ENCODE measurements at places on chromosomes 2 and 18.

DNA sequence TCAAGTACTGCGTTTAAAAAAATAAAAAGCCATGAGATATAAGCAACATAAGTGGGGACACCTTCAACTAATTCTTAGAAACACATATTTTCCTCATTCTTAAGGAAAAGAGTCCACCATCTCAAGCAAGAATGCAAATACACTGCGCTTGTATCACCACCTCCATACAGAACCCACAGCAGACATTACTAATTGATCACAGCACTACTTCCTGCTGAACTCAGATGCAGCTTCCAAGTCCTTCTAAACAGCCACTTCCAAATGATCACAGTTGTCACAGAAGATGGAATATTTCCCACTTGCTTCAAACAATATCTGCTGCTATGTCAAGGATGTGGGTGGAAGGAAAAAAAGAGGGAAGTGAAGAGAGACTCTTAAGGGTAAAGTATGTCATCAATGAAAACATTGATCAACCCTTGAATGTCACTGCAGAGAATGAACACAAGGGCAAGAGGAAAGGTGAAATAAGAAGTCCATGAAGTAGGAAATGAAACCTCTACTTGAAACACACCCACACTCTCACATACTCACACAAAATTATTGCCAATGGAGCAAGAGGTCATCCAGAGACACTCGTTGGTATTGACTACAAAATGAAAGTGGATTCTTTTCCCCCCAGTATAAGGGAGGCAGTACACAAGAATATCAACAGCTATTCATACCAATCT, 22.1 kb downstream of the TGFA start:
- no peak for DNase-seq

- DNase-seq: peak; percentile 96
Measured at GRCh38 chr2:27086090-27086723, 365 bp upstream of the KHK start.

DNA sequence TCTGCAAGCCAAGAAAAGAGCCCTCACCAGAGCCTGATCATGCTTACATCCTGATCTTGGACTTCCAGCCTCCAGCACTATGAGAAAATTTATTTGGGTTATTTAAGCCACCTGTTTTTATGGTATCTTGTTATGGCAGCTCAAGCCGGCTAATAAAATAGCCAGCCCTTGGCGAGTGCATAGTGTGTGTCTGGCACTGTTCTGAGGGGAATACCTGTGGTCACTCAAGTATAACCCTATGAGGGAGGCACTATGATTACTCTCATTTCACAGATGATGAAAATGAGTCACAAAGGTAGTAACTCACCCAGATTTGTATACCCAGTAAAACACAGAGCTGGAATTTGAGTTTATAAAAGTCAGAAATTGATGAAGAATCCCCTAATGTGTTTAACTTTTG, 556.9 kb upstream of the SETBP1 start:
- no peak for DNase-seq

GRCh38 chr18:51522821-51523220, 325.3 kb upstream of the MEX3C start:
- no peak for DNase-seq

DNA sequence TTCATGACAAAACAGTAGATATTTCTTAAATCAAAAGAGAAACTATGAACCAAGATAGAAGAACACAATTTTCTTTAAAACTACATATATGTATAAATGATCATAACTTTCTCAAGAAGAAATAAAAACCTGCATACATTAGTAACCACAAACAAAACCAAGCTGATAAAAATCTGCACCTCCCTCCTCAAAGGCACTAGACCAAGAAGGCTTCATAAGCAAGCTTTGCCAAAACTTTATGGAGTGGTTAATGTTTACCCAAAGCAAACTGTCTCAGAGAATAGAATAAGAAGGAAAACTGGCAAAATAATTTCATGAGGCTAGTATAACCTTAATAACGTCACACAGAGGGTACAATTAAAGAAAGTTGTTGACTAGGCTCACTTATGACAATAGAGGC, 138.3 kb downstream of the ZBTB7C start:
- no peak for DNase-seq

DNA sequence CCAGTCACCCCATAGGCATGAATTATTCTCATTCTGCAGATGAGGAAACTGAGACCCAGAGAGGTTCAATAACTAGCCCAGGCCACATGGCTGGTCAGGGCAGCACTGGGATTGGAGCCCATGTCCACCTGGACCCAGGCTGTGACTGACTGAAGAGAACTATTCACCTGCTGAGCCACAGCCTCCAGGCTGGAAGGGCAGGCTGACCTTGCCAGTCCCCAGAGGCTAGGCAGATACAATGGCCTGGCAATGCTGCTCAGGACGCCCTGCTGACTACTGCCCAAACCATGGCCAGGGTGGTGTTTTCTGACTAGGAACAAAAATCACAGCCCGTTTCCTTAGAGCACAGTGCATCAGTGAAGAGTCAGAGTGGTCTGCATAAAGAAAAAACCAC, 36.8 kb downstream of the HS6ST1 start:
- DNase-seq: no peak

DNA sequence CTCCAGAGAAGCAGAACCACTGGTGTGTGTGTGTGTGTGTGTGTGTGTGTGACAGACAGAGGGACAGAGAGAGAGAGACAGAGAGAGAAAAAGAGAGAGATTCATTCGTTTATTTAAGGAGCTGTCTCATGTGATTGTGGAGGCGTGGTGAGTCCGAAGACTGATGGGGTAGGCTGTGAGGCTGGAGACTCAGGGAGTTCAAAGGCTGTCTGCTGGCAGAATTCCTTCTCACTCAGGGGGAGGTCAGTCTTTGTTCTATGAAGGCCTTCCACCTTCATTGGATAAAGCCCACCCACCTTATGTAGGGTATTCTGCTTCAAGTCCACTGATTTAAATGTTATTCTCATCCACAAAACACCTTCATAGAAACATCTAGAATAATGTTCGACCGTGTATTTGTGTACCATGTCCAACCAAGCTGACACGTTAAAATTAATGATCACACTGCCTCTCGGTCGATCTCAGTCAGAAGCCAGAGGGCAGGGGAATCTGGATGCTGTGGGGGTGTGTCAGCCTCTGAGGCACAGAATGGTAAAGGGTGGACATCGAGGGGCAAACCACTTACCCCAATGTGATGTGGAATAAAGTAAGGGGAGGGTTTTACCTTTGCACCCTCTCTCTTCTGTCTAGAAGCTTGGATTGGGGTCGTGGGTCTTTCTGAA, 275.6 kb downstream of the SLC4A3 start:
- no peak for DNase-seq

GRCh38 chr2:40227210-40227609, 224.7 kb downstream of the SLC8A1 start:
- no peak for DNase-seq

DNA sequence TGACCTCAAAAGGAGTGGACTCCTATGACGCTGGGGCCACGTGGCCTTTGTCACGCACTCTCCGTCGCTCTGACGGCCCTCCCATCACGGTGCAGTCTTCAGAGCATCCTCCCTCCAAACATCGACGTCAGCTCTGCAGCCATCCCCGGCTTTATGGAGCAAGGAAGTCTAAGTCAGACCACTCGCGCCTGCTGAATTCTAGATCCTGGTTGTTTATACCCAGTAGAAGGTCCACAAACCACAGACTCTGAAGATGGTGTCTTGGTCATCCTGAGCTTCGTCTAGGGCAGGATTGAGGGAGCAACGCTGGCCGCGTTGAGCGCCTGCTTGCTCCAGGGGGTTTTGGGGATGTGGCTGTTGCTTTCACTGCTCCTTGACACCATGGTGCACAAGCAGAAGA, 228.0 kb upstream of the SALL3 start:
- DNase-seq: no peak

DNA sequence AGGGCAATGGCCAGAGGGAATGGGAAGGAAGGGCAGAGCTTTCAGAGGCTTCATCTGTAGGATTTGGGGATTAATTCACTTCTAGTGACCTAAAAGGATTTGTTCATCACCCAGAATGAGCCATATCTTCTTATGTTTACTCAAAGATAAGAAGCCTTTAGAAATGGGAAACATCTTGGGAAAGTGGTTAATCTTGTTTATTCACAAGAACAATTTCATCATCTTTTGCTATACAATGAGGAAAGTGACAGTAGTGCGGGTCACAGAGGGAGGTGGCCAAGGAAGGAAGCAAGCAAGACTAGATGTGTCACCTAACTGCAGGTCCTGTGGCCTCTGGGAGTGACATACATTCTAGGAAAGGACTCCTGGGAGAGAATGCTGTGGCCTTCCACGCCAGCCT, 140.4 kb upstream of the ALPP start:
- DNase-seq: no peak
